ENCODE measurements at places on chromosomes 7 and 10.

DNA sequence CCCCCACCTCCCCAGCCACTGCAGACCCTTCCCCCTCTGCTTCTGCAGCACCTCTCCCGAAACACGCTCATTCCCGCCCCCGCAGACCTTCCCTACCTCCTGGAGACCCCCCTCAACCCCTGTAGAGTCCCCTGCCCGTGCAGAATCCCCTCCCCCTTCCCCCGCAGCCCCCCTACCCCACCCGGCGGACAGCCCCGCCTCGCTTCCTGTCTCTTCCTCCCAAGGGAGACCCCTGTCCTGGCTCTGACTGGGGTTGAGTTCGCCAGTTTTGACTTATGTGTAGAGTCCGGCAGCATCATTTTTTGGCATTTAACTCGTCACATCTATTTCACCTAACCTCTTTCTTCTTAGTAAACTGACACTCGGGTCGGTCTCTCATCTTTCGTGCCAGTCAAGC is 54.0 kb downstream of the ALOX5 start:
- DNase-seq = no peak

DNA sequence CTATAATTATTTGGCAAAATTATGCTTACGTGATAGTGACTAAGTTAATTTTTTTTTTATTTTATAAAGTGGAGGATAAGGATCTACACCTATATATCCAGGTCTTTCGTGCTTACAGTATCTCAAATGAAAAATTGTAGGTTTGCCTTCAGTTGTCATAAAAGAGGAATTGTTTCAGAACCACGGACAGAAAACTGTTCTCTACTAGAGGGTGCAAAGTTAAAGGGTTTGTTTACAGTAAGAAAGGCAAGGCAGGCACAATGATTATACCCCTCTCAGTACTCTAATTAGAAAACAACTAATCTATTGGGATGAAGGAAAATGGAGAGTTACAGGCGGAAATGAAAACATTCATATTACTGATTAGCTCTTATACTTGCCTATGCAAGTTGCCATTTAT is 1.5 kb downstream of the PCLO start:
- no peak for DNase-seq

DNA sequence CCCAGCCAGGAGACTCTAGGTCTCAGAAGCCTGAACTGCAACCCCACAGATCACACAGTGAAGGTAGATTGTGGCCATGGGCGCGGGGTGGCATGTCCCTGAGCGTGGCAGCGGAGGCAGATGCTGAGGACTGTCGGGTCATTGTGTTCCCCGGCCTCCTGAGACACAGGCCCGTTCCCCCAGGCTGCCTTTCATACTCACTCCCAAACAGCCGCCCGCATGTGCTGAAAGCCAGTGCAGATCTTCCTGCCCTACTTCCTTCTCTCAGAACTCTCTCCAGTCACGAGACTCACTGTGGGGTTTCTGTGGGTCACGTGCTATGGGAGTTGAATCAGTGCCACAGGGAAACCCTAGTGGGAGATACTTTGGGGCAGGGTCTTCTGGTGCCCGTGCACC is 48.0 kb downstream of the ZNF467 start:
- DNase-seq = no peak

DNA sequence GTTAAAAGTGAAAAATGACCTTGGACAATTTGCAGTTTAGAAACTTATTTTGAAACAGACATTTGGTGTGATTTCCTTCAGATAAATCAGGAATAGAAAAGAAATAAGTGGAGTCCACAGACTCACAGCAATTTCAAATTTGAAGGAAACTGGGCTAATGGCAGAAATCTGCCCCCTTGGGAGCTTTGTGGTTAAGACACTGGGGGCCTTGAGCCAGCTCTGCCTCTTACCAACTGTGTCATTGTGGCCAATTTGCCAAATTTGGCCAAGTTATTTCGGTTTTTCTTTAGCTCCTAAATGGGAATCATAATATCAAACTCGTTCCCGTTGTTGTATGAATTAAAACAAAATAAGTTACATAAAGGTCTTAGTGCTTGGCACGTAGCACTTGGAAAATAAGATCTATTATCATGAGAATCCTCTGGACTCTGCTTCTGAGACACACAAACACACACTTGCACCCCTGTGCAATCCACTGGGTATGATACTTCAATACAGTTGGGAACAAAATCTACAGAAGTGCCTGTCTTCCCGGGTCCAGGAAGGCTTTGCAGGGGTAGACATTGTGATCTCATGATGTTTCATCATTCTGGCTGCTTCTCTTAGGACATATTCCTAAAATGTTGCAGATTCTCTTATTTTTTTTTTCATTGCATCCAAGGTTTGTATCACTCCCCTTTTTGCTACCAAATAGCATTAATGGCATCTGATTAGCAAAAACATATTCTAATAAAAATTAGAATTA is 4.9 kb downstream of the ARMC3 start:
- no peak for DNase-seq

GRCh38 chr7:102450242-102450641 is 14.4 kb downstream of the ALKBH4 start:
- no peak for DNase-seq

DNA sequence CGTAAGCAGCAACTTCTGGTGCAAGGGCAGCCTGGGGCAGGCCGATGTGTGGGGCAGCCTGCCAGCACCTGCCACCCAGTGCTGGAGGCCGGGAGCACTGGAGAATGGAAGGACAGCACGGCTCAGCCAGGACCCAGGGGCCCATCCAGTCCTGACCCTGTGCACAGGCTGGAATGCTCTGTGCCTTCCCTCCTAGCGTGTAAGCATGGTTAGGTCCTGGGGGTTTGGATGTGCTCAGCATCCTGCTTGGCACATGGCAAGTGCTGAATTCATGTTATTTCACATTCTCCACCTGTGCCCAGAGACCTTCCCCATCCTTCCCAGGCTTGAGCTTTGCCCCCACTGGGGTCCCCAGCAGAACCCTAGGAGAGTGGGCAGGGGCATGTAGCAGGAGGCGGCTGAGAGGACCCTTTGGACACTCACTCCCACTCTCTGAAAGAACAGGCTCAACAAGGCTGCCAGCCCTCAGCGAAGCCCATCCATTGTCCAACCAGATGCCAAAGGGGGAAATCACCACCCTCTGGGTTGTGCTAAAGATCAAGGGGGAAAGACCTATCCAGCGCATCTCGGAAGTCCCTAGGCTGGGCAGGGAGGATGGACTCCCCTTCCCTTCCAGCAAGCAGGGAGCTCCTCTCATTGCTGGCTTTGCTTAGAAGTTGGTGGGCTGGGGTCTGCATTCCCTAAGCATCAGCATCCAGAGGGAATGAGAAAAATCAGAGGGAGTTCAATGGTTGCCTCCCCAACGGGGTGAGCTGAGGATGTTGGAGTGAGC is 29.7 kb downstream of the ANXA8 start:
- DNase-seq = no peak

DNA sequence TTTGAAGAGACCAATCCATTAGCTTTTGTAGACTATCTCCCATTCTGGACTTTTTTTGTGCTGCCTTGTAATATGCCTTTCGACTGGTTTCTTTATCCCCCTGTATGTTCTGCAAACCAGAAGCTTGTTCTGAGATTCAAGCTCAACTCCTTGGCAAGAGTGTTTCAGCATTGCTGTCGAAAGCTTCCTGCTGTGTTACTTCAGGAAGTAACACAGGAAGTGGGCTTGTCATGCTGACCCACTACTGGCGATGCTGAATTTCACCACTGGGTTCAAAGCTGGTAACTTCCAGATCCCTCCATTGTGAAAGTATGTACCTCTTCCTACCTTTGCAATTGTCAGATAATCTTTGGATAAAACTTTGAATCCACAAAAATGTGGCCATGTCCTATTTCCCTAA is 57.9 kb upstream of the INSYN2A start:
- DNase-seq = no peak

- no peak for DNase-seq
These were observed 107.6 kb downstream of the WDR37 start for GRCh38 chr10:1163831-1164230.

- DNase-seq = no peak
These were observed 58.1 kb downstream of the UNCX start for GRCh38 chr7:1290679-1291356.

GRCh38 chr7:111108496-111108895 is 17.6 kb downstream of the LRRN3 start:
- DNase-seq = no peak

- DNase-seq = no peak
These were observed 38.6 kb downstream of the SLC25A40 start for GRCh38 chr7:87837597-87837996.

DNA sequence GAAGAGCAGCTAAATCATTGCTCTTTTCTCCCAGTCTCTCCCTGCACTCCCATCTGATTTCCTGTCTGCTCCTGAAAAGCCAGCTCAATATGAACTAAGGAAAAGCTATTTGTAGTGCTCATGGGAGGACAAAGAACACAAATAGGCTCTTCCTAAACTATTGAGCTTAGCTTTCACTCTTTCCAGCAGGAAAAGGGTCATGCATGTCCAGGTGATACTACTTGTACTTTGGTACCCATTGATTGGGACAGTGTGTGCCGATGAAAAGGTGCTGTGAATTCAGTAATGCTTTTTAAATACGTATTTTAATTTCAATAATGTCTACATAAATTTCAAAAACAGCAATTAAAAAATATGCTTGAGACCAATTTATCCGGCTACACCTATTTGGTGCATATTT is 37.5 kb upstream of the ATXN7L1 start:
- no peak for DNase-seq

DNA sequence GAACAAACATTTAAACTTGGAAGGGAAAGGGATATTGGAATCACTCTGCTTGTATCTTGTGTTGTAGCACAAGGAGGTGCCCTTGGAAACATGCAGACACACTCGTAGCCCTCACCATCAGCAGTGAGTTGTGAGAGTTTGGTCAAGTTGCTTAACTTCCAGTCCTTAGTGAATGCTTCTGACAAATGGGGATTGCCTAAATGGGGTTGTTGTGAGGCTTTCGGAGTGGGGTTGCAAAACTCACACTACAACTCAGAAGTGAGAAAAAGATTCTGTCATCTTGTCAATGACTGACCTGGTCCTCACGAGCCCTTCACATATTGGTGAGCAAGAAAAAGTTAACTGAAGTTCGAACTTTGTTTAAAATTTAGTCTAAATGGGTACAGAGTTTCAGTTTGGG is 29.0 kb upstream of the GSDME start:
- no peak for DNase-seq

- no peak for DNase-seq
These were observed 197.5 kb downstream of the MALRD1 start for GRCh38 chr10:19245889-19246752.

GRCh38 chr10:68167586-68168189 is 58.4 kb downstream of the MYPN start:
- DNase-seq = no peak

DNA sequence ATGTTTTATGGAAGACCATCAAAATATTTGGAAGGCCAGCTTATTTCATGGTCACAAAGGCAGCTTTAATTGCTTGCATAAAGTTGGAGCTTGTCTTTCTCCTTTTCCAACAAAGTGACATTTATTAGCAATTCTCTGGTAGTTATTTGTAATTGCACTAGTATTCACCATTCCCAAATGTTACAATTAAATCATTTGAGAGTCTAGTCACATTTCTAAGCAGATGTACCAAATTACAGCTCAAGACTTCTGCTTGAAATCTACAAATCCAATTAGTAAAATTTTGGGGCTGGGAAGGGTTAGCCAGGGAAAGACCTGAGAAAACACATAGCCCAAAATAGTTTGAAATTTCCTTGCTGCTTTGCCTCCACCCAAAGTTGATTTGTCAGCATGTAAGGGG is 376.1 kb upstream of the LRGUK start:
- no peak for DNase-seq

GRCh38 chr7:112012242-112012641 is 194.0 kb downstream of the DOCK4 start:
- DNase-seq = no peak

DNA sequence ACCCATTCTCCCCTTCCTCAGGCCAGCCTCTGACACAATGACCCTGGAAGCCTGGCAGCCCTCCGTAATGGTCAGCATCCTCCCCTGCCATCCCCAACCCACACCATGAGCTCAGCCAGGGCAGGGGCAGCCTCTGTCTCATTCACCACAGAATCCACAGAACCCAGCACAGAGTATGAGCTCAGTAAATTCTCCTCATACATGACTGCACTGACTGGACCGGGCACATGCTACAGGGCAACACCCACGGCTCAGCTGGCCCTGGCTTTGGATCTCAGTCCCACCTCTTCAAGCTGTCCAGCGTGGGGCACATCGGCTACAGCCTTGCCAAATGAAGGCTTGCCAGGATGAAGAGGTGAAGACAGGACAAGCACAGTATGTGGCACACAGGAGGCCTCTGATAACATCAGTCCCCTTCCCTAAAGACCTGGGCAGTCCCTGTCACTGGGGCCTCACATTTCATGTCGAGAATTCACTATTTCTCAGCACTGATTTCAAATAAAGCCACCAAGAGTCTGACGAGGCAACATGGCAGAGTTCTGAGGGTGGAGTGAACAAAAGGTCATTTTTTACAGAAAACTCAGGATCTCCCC is 7.9 kb downstream of the GPRIN2 start:
- no peak for DNase-seq

DNA sequence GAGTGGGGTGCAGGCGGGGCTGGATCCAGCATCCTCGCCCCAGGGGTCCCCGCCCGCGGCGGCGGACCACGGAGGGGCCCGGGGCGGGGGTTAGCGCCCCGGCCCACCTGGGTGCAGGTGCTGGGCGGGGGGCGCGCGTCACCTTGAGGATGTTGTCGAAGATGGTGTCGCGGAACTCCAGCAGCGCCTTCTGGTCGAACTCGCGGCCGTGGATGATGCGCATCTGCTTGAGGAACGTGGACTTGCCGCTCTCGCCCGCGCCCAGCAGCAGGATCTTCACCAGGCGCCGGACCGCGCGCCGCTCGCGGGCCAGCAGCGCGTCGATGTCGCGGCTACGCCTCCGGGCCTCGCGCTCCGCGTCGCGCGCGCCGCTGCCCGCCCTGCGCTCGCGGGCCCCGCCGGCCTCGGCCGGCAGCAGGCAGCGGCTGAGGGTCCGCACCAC is 376 bp downstream of the GNA12 start:
- DNase-seq = no peak

DNA sequence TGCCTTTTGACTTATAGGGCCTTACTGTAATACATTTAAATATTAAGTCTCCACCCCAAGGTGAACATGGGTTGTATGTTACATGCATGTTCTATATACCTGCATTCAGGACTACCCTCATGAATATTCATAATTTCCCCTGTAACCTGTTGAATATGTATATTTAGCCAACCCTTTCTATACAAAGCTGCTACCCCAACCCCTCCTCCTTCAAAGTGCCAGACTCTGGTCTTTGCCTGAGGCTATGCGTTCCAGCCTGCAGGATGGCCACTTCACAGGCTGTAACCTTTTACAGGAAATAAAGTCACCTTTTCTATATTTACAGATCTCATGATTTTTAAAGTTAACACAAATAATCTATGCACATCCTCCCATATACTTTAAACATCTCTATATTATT is 10.1 kb upstream of the UNC5B start:
- no peak for DNase-seq

DNA sequence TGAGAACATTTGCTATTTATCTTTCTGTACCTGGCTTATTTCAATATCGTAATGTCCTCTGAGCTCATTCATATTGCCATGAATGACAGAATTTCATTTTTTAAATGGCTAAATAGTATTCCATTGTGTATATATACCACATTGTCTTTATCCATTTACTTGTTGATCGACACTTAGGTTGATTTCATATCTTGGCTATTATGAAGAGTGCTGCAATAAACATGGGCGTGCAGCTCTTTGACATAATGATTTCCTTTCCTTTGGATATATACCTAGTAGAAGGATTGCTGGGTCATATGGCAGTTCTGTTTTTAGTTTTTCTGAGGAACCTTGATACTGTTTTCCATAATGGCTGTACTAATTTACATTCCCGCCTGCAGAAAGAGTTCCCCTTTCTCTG is 30.2 kb downstream of the NEURL1 start:
- DNase-seq = no peak

- no peak for DNase-seq
These were observed 66.3 kb downstream of the AVL9 start for GRCh38 chr7:32561613-32562012.

All from stimulated activated CD8-positive, alpha-beta memory T cell treated with anti-CD3 and anti-CD28 coated beads, Interleukin-2, amount 100 ng/mL, for 48 hours (primary cell).